ENCODE measurements at places on chromosomes 13 and 19.

DNA sequence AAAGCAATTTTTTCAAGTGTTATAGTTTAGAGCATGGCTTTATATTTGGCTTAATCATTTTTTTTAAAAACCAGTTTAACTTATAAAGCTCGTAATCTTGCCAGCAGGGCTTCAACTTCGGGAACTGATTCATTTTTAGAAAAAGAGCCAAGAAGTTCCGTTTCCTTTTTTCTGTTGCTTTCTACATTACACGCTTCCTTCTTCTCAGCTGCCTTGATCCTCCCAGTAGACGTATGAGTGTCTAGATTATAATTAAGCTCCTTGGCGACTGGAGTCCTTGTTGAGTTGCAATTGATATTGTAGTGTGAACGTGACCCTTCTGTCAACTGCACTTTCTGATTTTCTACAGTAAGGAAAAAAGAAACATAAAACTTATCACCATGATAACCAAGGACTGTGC lies 497.2 kb downstream of the DIAPH3 start:
- DNase-seq, result peak; percentile 94

DNA sequence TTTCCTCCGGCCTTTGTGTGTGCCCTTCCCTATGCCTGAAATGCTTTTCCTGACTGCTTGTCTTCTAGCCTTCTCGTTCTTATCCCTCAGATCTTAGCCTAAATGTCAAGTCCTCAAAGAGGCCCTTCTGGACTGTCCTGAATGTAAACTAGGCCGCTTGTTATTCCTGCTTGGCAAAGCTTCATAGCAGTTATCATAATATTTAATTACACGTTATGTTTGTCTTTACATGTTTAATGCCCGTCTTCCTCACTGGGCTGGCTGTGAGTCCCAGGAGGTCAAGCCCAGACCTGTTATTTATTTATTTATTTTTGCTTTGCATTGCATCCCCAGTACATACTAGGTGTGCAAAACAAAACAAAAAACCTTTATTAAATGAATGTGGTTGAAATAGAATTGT lies 62.7 kb downstream of the SIPA1L3 start:
- DNase-seq, result no peak

GRCh38 chr13:27535546-27535945 lies 84.8 kb downstream of the LNX2 start:
- DNase-seq, result no peak

DNA sequence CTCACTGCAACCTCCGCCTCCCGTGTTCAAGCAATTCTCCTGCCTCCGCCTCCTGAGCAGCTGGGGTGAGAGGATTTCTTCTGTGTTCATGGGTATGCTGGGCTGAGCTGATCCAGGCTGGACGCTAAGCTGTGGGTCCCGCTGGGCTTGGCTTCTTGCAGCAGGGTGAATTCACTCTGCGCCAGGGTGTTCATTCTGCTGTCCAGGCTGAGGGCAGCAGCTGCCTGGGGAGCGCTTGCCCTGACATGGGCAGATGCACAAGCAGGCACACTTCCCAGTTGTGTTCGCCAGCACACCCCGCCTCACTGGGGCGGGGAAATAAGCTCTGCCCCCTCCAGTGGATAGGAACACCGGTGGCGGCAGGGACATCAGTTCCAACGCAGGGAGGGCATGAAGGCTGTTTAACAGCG lies 7.3 kb upstream of the INAFM1 start:
- no peak for DNase-seq

DNA sequence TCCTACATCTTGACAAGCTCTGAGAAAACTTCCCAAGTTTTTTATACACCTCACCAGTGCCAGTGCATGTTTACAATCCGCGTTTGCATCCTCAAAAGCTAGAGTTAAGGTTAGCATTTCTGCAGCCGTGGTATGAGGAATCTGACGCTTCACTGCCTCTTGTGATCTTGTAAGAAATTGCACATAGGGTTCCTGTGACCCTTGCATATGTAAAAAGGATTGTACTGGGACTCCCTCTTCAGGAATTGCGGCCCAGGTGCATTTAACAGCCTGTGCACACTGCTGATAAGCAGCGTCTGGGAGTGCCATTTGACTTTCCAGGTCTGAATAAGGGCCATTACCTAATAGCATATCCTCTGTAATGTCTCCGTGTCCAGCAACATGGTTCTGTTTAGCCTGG lies 15.3 kb downstream of the FPR3 start:
- no peak for DNase-seq

Data from MV-4-11 (cell line).